ENCODE measurements at places on chromosomes 12 and 14.

- no peak for DNase-seq
Measured at GRCh38 chr14:105043641-105044040, 21.6 kb downstream of the GPR132 start.

- no peak for DNase-seq
Measured at GRCh38 chr14:31283578-31284252, 76.1 kb upstream of the HECTD1 start.

- no peak for DNase-seq
Measured at GRCh38 chr12:68919581-68920239, 13.3 kb downstream of the CPM start.

DNA sequence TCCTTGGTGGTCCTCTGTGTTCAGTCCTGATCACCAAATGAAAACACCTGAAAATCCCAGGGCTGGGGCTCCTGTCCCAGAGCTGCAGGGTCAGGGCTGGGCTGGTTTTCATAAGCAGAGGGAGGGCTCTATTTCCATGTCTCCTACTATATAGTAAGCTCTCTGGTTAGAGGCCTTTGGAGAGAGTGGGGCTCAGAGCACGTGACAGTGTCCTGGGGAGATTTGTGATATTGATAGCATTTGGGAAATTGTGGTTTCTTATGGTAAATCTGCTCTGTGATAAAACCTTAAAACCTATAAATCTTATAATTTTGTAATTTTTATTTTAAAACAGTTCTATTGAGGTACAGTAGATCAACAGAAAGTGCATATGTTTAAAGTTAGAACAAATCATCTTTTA lies 1202.2 kb downstream of the TMEM121 start:
- DNase-seq = no peak

GRCh38 chr14:101457936-101458740 lies 103.2 kb upstream of the DIO3 start:
- no peak for DNase-seq

DNA sequence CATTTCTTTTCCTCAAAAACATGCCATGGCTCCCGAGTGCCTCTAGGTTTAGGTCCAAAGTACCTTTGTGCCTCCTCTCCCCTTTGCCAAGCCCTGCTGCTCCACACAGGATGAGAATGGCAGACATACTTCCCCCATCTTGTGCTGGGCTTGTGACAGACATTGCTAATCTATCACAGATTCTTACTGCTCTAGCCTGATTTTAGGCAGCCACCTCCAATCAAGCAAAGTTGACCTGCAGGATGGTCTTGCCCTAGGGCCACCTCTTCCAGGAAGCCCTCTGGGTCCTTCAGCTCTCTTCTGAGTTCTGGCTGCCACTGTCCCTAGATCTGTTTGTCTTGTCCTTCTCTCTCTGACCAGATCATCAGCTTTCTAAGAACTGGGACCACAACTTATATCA lies 20.5 kb downstream of the FOXN4 start:
- no peak for DNase-seq

GRCh38 chr12:105930557-105931503 lies 207.9 kb downstream of the NUAK1 start:
- DNase-seq = no peak

DNA sequence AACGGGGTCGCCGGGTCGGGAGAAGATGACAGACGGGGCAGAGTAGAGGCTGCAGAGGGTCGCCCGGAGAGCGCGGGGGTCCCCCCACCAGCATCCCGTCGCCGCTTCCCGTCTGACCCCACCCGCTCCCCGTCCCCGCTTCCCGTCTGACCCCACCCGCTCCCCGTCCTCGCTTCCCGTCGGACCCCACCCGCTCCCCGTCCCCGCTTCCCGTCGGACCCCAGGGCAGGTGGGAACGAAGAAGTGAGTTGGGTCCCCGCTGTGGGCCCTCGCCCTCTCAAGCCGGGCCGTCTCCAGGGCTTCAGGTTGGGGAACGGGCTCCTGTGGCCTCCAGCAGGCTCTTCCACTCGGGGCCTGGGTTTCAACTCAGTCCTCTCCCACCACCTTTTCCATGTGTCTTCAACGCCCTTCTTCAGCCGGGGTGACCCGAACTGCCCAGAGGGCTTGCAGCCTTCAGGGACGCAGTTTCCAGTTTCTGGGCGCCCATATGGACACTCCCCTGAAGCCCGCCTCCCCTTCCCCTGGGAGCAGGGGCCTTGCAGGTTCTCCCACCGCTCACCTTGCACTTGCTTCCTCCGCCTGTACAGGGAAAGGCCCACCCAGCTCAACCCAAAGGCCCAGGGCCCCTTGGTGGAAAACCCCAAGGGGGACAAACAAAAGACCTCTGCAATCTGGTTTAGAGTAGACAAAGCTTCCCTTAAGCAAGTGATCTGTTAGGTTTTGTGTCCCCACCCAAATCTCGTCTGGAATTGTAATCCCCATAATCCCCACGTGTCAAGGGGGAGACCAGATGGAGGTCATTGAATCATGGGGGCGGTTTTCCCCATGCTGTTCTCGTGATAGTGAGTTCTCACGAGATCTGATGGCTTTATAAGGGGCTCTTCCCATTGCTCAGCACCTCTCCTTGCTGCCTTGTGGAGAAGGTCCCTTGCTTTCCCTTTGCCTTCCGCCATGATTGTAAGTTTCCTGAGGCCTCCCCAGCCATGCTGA lies 66.5 kb downstream of the TNFAIP2 start:
- DNase-seq = no peak

- DNase-seq = no peak
Measured at GRCh38 chr12:26226629-26227360, 31.4 kb downstream of the SSPN start.

DNA sequence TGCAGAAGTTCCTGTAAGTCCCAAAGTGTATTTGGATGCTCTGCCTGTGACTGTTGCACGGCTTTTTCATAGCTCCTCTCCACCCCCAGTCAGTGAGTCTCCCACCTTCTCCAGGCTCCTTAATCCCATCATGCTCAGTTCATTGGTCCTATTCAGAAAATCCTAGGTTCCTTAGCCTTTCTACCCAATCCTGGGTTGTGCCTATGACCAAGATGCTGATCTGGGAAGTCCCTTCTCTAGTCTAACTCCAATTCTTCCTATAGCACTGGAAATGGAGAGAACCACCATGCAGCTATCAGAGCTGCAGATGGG lies 7.7 kb downstream of the CISTR start:
- no peak for DNase-seq

DNA sequence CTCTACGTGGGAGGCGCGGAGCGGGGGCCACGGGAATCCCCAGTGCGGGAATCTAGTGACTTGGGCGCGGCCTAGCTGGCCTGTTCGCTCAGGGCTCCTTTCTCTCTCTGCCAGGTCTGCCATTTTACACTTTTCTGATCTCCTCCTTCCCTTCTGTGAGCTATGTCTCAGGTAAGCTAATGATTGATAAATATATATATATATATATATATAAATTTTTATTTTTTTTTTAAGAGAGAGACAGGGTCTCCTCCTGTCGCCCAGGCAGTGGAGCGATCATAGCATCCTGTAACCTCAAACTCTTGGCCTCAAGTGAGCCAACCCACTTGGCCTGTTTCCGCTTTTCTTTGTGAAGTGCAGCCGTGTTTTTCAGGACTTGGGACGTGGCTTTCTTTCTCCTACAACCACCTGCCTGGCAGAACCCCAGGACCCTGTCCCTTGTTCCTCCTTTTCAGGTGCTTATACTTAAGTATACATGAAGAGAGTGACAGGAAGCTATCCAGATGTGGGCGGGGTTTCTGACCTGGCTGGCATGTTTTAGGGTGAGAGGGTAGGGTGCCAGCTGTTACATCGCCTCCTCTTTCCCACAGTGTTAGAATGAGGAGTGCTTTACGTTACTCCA lies 547 bp downstream of the ZNF140 start:
- DNase-seq = no peak

- DNase-seq = no peak
Measured at GRCh38 chr14:105358943-105359342, 39.4 kb upstream of the TEX22 start.

DNA sequence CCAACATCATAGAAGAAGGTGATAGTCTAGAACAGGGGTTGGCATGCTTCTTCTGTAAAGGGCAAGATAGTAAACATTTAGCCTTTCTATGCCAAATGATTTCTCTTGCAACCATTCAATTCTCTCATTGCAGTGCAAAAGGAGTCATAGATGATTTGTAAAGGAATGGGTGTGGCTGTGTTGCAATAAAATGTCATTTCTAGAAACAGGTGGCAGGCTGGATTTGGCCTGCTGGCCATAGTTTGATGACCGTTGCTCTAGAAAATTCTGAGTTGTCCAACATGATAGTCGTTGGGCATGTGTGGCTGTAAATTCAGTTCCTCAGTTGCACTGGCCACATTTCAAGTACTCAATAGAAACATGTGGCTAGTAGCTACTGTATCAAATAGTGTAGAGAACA lies 21.7 kb downstream of the SMCO2 start:
- DNase-seq = no peak

DNA sequence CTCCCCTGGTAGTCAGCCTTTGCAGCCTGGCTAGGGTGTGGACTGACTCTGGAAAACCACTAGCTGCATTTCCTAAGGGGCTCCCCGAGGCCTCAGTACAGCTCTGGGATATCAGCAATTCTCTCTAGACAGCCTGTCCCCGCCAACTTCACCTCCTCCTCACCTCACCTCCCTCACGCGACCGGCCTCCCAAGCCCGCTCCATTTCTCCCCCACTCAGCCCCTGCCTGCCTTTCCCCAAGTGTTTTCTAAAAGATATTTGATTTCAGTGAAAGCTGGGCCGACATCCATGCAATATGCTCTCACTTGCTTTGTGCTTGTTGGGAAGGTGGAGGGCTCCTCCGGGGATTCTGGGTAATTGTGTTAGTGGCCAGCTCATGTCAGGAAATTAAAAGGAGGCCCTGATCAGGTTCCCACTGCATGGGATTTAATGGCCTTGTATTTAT lies 91.8 kb downstream of the ESRRB start:
- DNase-seq = no peak

GRCh38 chr12:5622280-5622679 lies 190.4 kb downstream of the NTF3 start:
- DNase-seq = no peak

- DNase-seq = no peak
Measured at GRCh38 chr12:132049876-132050275, 94.2 kb downstream of the DDX51 start.

DNA sequence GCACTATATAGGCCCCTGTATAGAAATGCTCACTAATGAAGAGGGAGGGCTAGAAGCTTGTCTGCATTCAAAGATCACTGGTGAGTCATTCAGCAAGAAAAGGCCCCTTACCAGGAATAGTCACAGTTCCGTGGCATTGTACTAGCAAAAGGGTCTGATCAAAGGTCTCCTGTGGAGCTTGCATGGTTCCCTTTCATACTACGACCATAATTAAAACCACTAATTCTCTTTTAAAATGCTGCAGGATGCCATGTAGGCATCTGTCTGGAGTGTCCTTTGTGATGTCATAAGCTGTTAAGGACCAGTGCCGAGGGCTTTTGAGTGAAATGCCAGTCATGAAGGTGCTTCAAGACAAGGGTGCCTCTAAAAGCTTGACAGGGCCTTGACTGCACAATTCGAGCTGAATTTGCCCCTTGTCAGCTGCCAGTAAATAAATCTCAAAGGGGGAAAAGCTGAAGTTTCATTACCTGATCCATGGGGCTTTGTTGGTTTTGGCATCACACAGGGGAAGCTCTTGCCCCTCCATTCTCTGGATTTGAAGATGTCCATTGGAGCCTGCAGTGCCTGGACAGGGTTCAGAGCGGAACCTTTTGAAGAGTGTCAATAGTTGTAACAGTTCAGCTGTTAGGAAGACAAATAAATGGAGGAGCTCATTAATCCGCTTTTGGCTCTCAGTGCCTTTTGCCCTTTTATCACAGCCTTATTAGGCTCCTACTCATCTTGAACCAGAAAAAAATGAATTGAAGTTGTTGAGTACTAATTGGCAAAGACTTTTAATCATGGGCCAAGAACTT lies 69.1 kb downstream of the TMEM260 start:
- no peak for DNase-seq

DNA sequence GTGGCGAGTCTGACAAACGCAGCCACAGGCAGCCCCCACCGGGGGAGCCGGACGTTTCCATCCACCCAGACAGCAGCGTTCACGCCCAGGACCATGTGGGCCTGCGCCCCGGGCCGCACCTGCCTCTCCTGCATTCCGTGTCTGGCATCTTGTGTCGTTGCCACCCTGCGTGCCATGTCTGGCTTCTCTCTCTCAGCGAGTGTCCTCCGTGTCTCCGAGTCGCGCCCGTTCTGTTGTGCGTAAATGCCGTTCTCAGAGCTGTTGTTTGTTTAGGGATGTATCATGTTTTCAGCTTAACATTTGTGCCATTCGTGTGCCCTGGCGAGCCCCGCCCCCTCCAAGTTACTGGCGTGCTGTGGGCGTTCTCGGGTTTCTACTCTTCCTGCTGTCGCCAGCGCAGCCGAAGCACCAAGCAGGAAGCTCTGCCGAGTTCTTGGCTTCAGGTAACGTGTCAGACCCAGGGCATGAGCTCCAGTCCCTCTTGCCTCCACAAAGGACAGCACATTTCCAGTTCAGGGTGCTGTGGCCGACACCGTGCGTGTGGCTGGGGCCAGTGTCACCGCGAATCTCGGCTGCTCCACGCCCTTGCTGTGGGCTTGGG lies 34.6 kb downstream of the NOC4L start:
- no peak for DNase-seq

GRCh38 chr12:50981319-50982239 lies 29.2 kb downstream of the HIGD1C start:
- DNase-seq = no peak

DNA sequence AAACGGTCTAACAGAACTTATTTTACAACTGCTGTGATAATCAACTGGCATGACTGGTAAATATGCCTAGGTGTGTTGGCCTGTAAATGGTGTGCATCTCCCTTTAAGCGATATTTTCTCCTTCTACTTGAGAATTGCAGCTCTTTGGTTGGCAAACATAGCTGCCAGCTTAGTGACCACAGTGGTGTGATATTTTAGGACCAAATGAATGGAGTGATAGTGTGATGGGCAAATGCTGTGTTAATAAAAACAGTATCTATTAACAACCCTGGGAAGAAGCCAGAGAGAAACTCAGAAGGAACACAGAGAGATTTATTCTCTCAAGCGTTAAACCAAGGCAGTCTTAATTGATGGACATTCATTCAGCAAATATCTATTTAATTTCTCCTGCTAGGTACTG lies 278.4 kb downstream of the AACS start:
- DNase-seq = no peak

DNA sequence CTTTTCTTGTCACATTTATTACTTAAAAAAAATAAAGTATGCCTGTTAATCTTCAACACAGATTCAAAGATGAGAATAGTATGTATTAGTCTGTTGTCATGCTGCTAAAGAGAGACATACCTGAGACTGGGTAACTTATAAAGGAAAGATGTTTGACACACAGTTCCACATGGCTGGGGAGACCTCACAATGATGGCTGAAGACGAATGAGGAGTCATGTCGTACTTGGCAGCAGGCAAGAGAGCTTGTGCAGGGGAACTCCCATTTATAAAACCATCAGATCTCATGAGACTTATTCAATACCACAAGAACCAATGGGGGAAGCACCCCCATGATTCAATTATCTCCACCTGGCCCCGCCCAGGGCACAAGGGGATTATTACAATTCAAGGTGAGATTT lies 335.9 kb upstream of the GARIN2 start:
- DNase-seq = no peak

DNA sequence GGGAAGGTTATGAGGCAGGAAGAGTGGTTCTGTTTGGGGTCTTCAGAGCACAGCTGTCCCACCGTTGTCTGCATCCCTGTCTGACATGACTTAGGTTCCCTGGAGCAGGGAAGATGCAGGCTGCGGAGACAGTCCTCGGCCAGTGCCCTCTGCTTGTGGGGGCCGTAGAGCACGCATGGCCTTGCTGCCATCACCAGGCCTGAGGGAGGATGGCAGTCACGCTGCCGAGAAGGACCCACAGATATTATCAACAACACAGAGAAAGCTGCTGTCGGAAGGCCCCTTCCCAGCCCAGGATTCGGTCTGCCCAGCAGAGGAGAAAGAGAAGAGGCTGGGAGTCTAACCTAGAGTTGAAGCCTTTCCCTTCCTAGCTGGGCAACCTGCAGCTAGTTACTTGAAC lies 35.0 kb downstream of the ERH start:
- DNase-seq = no peak
